ENCODE measurements at places on chromosomes 12 and 14. TPM values are rescaled to one million over a fixed set of nuclear protein-coding genes. Genes with fewer than 3 reads are reported as not detected.

DNA sequence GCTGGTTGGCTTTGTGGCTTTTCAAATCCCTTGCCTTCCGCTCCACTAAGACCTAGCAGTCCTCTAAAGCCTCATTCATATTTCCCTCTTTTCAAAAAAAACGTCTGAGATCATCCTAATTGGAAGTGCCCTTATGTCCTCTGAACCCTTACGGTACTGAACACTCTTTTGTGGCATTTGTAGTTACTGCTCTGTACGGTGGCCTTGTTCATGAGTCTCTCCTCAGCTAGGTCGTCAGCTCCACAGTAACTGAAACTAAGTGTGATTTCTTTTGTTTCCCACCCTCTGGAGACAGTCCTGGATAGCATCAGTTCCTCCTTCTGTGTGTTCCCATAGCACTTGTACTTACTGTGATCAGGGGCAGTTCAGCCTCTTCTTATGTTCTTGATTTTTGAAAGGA, 49.7 kb downstream of the DAAM1 start:
- H3K4me1 ChIP-seq: no peaks in the 10 kb centered on the region
- no peaks in the 10 kb centered on the region for H3K27me3 ChIP-seq
- no peak overlapping the region for H3K4me3 ChIP-seq
- no peak for DNase-seq
- H3K36me3 ChIP-seq: peaks cover 6% of the 10 kb centered on the region
- H3K27ac ChIP-seq: no peak overlapping the region

DNA sequence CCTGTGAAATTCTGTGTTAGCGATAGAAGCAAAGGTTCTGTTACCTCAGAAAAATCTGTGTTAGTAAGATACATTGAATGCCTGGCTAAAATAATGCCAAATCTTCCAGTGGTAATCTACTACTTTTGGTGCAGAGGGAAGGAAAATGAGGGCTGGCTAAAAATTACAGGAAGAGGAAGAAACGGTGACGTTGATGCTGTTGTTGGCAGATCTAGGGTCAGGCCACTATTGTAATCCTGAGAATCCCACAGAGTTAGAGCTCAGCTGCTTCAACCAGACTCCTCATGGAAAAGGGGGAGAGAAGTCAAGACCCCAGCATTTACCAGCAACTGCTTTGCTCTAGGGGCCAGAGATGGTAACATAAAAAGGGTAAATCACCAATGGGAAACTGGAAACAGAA, 145.1 kb downstream of the PPM1H start:
- no peak for DNase-seq
- peaks cover 13% of the 10 kb centered on the region for H3K4me1 ChIP-seq
- H3K36me3 ChIP-seq: no peaks in the 10 kb centered on the region
- H3K27ac ChIP-seq: no peak overlapping the region

- no peak for DNase-seq
- H3K36me3 ChIP-seq: no peaks in the 10 kb centered on the region
- peak overlapping the region; percentile 43 for H3K27ac ChIP-seq
- H3K4me1 ChIP-seq: peaks cover 43% of the 10 kb centered on the region
- no peak overlapping the region for H3K4me3 ChIP-seq
These were observed 426.7 kb downstream of the RAD51B start for GRCh38 chr14:68246074-68246785.

The CBLN3 gene
- total RNA-seq: 2.4 TPM

The MIP gene
- not detected for total RNA-seq
